ENCODE measurements at places on chromosomes 3 and 15.
A peak's percentile ranks its signal among the peaks of the same experiment; 100 is the strongest.

DNA sequence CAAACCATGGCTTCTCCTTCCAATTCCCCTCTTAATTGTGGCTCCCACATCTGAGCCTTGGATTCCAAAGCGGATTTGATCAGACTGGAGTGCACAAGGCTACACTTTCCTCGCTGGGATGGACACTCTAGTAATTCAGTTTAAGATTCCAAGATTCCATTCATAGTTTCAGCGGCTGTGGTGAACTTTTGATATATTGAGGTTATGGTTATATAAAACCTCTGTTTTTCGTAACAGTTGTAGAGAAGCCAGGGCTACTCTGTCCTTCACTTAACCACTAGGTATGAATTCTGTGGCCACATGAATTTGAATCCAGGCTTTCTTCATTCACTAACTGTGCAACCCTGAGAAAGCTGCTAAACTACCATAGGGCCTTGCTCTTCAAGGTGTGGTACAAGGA lies 67.9 kb upstream of the KY start:
- DNase-seq, result no peak

GRCh38 chr3:102265720-102266119 lies 169.1 kb upstream of the ZPLD1 start:
- DNase-seq, result no peak

DNA sequence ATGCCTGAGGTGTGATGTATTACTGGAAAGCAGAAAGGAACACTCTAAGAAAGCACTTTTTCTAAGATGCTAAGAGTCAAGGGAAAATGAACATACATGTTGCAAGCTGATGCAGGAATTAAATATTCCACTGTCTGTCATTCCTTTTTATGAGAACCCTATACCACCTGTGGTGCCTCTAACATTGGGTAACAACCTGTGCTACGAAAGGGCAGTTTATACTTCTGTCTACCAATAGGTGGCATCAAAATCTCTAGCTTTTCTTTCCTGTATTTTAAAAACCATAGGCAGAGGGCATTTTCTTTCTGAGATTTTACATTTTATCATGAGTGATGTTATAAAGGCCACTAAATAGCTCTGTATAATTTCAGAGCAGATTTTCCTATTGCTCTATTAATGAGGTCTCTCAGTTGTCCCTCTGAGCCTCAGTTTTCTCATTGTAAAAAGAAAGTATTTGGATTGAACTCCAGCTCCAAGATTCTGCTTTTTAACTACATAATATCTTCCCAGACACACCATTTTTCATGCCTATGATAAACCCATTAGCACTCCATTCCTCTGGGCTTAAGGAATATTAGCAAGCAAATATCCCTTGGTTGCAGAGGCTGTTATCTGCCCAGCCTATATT lies 3.5 kb upstream of the CPNE4 start:
- no peak for DNase-seq

DNA sequence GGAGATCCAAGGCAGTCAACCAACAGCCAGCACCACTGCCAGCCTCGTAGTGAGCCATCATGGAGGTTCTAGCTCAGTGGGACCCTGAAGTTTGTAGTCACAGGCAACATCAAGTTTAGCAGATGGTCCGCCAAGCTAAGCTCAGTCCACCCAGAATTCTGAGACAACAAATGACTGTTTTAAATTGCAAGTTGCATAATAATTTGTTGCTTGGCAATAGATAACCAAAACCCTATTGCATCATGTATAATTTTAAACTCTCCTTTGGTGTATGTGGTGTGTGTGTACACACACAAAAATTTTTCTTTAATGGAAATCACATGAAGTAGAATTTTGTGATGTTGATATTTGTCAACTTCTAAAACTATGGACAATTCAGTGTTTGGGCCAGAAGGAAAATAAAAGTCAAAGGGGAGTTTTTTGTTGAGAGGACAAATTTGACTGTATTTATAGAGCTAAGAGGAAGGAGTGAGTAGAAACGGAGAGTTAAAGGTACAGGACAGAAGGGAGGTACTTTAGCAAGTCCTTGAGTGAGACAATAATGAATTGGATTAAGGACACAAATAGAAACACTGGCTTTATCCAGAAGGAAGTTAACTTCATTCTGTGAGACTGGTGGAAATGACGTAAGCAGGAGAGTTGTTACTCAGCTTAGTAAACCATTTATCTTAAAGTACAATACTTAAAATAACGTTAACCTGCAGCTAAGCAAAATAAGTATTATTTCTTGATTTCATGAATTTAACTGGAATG lies 83.6 kb downstream of the NCEH1 start:
- peak; percentile 11 for DNase-seq

DNA sequence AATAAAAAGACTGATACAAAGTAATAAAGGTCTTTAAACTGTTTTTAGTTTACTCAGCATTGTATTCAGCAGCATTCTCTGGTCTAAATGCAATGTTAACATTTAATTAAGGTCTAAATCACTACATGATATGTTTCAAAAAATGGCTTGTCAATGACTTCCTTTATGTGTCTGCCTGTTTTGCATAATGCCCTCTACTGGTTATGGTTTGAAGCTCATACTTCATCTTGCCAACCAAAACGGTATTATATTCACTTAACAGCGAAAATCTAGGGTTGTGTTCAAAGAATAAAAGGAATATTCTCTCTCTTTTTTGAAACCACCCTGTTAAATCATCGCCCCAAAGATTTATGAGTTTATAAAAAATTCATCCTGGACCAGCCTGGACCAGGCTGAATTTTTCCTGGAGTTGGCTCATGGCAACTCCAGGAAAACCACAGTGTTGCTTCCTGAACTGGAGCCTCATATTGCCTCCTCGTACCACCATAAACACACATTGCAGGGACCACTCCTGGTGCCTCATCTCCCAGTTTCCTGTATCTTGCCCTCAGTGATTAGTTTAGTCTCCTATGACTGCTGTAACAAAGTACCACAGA lies 6.7 kb upstream of the NCEH1 start:
- no peak for DNase-seq

- no peak for DNase-seq
Measured at GRCh38 chr3:78994174-78995027, 773.4 kb downstream of the ROBO1 start.

DNA sequence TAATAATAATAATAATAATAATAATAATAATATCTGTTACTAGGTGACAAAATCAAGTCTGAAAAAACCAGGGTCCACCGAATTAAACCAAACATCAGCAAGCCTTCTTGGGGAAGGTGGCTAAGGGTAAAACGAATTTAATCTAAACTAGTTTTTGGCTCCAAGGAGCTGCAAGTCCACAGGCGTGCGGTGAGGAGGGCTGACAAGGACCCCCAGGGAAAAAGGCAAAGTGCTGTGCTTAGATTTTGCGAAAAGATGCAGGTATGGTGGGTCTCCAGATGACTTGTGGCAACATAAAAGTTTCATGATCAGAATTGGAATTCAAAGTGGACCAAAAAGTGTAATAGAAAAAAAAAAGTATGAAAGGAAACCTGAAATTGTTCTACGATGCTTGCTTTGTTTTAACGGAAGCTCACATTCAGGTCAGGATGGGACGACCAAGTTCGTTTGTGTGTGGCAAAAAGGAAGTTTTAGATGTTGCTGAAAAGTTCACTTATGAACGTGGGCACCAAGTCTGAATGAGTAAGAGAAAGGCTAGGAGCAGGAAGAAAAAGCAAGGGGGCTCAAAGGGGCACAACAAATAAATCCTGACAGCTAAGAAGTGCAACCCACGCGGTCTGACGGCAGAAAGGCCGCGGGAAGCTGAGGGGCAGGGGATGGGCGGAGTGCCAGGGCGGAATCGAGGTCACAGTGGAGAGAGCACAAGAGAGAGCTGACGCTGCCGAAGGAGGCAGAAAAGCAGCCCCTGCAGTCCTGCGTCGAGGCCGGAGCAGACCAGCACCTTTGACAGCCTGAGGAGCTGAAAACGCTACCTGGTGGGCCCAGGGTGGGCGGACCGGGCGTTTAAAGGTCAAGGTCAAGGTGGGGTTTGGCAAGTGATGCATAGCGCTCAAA lies 1.1 kb downstream of the WDR82 start:
- peak; percentile 50 for DNase-seq

- no peak for DNase-seq
Measured at GRCh38 chr3:13572926-13573623, 24.1 kb downstream of the FBLN2 start.

DNA sequence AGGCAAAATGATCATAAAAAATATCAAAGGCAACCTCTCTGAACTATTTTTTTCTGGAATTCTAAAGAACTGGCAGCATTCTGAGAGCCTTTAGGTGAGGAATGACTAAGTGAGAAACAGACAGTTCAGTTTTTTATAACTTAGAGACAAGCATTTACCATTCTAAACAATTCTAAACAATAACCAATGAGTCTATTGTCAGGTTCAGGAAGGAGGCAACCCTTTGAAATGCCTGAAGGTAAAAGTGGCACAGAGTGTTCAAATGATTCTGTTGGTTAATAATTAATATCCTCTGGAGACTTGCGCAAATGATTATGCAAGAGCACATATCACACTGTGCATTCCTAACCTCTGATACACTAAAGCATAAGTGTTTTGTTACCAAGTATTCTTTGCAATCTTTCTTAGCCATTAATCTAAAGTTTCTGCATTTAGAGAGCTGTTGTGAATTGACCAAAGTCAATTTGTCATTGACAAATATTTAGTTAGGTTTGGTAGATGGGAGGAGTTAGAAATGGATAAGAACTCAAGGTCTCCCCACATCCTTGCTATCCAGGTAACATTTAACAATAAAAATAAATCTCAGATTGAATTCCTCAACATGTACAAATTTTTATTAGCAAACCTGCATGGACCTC lies 9.2 kb upstream of the TGFBR2 start:
- no peak for DNase-seq

DNA sequence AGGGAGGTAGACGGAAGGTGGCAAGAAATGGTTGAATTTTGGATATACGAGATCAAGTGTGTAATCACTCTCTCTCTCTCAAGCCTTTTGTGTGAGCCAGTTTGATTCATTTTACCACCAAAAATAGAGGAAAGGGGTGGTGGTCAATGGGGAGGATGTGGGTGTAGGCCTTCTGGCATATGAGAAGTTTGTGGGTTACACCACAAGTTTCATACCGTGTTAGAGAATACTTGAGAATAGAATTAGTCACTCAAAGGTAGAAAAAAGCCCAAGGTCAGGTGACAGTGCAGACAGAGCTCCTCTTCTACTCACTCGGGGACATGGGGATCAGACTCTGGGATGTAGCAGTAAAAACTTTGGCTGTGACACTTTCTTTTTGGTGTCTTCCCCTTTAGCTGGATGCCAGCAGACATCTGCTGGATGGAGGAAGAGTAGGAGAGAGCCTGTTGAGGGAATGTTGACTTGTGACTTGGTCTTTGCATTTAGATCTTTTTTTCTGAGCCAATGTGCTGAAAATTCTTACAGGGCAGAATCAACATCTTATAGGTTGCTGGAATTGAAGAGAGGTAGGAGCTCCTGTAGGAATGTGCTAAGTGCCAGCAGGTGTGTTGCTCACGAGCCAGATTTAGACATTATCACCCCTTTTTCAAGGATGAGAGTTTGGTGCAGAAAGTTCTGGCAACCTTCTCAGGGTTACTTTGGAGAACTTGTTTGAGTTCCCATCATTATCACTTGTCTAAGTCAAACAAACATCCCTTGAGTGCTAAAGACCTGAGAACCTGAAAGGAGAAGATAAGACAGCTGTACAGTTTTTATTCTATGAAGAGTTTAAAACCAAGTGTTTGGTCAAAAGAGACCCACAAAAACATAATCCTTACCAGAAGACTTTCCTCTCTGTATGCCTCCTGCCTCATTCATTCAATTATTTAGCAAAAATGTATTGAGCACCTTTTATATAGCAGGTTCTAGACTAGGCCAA lies 43.9 kb upstream of the RYK start:
- DNase-seq, result peak; percentile 3

GRCh38 chr3:144244662-144245061 lies 273.0 kb downstream of the DIPK2A start:
- no peak for DNase-seq

DNA sequence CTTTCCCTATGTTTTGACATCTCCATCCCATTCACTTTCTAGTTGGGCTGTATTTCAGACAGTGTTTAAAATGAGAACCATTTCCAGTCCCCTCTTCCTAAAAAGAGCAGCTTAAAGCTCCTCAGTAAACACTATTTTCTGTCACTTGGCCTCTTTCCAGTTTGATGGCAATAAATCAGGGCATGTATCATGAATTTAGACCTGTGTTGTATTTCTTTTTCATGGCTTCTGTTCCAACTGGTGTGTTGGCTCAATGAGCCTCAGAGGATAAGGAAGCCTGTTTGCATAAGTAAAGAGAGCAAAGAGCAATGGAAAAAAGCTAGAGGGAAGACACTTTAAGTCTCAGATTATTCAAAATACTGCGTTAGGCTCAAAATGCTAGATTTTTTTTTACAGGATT lies 7.2 kb downstream of the CCDC80 start:
- no peak for DNase-seq

DNA sequence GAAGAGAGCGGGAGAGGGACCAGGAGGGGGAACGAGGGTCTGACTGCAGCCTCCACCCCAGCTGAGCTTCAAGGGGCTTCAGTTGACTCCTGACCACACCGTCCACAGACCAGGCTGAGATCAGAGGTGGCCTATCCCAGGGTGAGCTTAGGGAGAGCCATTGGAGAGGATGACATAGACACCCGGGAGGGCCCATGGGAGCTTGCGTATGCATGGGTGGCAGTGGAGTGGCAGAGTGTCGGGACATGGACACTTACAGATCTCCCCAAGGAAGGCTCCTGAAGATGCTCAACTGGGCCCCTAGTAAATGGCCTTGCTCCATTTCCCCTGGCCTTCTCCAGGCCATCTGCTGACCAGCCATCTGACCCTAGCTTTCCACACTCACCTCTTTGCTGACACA lies 12.6 kb upstream of the ALAS1 start:
- DNase-seq, result no peak

DNA sequence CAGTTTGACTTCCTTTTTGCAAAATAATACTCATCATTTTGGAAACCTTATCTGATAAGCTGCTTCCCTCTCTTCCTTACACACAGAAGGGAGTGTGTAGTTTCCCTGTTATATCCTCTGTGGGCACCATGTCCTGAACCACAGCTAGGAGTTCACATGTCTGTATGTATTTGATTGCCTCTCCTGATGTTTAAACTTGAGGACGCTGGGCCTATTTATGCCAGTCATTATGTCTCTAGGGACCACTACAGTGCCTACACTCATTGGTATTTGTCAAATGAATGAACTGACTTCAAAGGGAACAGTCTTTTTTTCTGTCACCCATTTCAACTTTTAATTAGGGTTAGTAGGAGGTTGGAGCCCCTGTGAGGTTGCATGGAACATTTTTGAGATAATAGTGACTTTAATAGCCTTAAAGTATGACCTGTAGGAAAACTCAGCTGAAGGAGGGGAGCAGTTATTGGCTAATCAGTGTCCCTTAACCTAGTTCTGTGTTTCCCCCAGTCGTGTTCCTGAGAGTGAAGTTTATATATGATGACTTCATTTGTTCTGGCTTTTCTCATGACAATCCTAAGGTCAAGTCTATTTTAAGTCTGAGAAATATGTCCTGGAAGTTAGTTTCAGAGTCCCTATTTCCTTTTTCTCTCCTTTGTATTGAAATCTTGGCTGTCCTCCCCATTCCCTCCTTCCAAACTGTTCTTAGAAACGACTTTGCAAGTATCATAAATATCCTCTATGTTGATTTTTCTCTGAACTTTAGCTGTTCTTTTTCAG lies 28.9 kb downstream of the PDE8A start:
- no peak for DNase-seq

Measured in bone marrow (tissue), 2 donors.